ENCODE measurements at places on chromosomes 11 and 22. TPM values are rescaled to one million over a fixed set of nuclear protein-coding genes. Genes with fewer than 3 reads are reported as not detected.
A peak's percentile ranks its signal among the peaks of the same experiment; 100 is the strongest.

The KDM4E gene
- not detected for total RNA-seq

DNA sequence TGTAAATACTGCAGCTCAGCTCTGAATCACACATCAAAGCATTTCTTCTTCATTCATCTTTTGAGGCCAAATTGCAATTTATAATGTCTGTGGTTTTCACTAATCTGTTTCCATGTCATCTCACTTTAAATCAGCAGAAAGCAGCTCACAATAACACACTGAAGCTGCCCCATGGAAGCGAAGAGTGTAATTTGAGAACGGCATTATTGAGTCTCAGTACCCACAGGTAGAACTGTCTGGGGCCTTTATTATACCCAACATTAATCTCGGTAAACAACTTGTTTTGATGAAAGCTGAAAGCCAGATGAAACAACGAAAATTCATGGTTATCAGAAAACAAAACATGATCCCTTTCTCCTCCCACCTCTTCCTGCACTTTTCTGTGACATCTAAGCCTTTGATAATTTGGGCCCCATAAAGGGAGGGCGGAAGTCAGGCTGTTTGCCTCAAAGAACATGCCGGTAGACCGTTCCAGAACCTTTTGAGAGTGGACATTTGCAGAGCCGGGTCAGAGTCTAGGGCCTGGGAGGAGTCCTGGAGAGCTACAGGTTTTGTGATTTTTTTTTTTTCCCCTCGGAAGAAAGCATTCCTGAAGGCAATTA is 68.2 kb upstream of the SESN3 start:
- H3K4me1 ChIP-seq = peaks cover 17% of the 10 kb centered on the region
- H3K4me3 ChIP-seq = no peak overlapping the region
- peaks cover 3% of the 10 kb centered on the region for H3K27me3 ChIP-seq
- DNase-seq = no peak
- no peaks in the 10 kb centered on the region for H3K36me3 ChIP-seq

The MS4A3 gene
- total RNA-seq = not detected

DNA sequence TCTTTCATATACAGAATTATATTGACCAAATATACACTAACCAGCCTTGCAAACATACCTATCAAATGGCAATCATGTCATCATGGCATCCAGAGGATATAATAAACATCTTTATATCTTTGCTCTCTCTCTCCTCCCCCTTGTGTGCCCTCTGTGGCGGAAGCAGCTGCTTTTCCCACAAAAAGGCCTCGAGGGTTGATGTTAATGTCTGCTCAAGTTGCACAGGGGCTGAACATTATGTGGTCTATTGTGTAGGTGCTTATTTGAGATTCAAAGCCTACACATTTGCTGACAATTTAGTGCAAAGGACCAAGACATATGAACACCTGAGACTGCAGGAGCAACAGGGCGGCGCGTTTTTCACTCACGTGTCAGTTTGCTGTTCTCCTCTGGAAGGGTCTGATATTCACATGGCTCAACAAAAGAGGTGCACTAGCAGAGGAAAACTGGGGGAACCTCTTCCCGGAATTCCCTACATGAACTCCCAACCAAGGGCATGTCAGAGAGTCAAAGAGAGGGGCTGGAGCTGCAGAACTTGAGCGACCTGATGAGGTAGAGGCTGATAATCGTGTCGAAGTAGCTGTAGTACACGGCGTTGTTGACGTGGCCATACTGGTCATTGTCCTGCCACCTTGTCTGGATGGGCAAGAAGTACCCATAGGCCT is 138.8 kb downstream of the RCN1 start:
- no peak for DNase-seq
- no peaks in the 10 kb centered on the region for H3K4me1 ChIP-seq
- no peaks in the 10 kb centered on the region for H3K36me3 ChIP-seq

GRCh38 chr11:444396-445144 is 2.8 kb upstream of the ANO9 start:
- DNase-seq = no peak
- H3K4me1 ChIP-seq = peaks cover 50% of the 10 kb centered on the region
- no peak overlapping the region for H3K27ac ChIP-seq
- H3K27me3 ChIP-seq = peaks cover 15% of the 10 kb centered on the region

- DNase-seq = no peak
- peaks cover 59% of the 10 kb centered on the region for H3K36me3 ChIP-seq
- peak overlapping the region; percentile 76 for H3K27ac ChIP-seq
- peak overlapping the region; percentile 92 for H3K4me3 ChIP-seq
- H3K4me1 ChIP-seq = peaks cover 47% of the 10 kb centered on the region
- H3K27me3 ChIP-seq = no peaks in the 10 kb centered on the region
These were observed 1.3 kb downstream of the EEF1G start for GRCh38 chr11:62572431-62572830.

DNA sequence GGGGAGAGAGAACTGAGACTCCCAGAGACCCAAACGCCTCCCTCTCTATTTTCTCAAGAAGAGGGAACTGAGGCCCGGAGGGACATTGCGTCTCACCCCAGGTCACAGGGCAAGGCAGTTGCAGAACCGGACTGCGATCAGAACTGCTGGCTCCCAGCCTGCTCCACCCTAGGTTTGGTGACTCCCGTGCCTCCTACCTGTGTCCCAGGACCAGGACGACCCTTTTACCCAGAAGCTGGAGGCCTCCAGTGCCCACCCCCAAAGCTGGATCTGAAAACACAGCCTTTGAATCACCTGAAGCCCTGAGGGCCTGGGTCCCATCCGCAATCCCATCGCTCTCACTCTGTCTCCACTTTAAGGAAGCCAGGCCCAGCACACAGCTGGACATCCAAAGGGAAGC is 1.4 kb downstream of the GSTT4 start:
- no peaks in the 10 kb centered on the region for H3K4me1 ChIP-seq
- no peak overlapping the region for H3K4me3 ChIP-seq
- no peaks in the 10 kb centered on the region for H3K36me3 ChIP-seq
- no peak overlapping the region for H3K27ac ChIP-seq

The BRSK2 gene
- total RNA-seq = 0.54 TPM

The HTR3A gene
- total RNA-seq = not detected

The MYEOV gene
- total RNA-seq = not detected
